ENCODE measurements at places on chromosomes 16 and 17.
A peak's percentile ranks its signal among the peaks of the same experiment; 100 is the strongest.

DNA sequence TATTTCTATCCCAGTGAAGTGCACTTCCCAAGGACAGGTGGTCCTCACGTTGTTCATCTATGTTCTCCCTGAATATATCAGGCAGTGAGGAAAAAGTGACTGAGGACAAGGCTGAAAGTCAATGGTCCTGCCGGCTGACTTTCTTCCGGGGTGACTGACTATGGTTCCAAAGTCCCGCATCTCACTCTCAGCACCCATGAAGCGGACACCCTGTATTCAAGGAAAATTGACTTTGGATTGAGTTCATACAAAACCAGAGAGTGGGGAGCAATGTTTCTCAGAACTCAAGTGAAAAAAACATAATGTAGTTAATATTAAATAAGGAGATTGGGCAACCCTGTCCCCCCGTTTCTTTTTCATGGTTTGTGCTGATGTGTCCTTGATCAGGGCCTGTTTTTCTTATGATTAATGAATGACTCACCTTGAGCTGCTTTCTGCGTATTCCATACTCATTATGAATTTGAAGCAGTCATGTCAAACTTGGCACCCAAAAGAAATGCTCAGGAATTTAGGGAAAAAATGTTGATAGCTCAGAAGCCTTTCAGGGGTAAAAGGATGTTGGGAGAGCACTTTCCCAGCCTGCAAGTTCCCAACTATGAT lies 184.0 kb downstream of the CYLD start:
- no peak for DNase-seq

GRCh38 chr17:3582915-3583314 lies 25.3 kb upstream of the TRPV3 start:
- no peak for DNase-seq

DNA sequence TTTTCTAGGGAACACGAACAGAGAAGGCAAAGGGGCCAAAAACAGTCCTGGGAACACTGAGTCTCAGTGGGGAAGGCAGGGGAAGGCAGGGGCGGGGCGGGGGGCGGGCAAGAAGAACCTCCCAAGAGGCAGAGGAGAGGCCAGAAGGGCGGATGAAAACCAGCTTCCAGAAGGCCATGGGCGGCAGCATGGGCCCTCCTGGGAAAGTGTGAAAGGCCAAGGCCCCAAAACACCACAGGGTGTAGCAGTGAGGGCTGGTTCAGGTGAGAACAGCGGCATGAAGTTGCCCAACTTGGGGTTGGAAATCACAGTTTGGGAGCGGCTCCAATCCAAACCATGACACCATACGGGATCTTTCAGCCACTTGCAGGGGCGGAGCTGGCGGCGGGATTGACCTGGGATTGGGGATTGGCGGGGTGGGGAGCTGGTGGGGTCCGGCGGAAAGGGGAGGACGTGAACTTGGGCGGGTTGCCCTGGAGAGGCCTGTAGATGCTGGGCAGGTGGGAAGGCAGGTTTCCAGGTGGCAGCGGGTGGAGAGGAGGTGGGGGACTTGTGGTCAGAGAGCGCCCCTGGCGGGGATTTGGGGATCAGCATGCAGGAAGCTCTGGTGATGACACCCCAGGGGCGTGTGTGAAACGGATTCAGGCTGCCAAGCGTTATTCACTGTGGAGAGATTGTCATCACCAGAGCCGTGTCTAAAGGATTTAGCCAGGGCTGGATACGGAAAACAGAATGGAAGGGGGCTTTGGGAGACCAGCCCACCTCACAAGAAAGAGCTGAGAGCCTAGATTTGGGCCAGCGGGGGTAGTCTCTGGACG lies 80.9 kb downstream of the ARHGAP23 start:
- peak; percentile 68 for DNase-seq

DNA sequence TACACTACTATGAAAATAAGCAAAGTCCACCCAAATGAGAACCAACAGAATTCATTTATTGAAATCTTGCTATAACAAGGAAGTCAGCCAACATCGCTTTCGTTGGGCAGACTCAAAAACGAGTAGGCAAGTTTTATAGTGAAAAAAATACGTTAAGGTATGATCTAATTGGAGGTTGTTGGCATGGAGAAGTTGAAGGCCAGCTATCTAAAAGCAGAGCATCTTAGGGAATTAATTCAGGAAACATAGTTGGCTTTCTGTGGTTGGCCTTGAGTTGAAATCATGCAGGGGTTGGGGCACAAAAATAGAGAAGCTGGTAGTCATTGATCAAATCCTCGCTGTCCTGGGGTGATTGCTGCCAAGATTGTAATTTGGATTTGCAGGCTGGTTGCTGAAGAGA lies 118.3 kb downstream of the PPM1E start:
- DNase-seq, result no peak

GRCh38 chr17:10613775-10614513 lies 43.2 kb downstream of the MYH3 start:
- no peak for DNase-seq

DNA sequence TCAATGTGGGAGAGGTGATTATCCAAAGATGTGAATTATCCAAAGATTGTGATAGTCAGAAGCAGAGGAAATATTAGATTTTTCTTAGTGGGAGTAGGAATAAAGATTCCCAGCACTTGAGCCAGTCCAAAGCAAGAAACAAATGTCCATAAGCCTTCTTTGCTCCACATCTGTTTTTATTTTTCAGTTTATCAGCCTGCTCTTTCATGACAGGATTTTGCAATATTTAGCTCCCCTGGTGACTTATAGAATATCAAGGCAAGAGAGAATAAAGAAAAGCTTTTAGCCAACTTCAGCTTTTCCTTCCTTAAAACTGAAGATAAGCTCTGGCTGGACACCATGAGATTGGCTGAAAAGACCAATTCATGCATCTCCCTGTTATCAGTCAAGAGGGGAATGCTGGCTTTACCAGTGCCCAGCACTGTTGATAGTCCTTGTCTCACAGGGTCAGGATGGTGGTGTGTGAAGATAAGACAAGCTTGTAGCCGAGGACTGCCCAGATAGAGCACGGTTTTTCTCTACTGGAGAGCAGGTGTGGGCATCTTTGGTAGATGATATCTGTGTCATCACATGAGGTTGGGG lies 706.5 kb downstream of the KCNJ2 start:
- no peak for DNase-seq

DNA sequence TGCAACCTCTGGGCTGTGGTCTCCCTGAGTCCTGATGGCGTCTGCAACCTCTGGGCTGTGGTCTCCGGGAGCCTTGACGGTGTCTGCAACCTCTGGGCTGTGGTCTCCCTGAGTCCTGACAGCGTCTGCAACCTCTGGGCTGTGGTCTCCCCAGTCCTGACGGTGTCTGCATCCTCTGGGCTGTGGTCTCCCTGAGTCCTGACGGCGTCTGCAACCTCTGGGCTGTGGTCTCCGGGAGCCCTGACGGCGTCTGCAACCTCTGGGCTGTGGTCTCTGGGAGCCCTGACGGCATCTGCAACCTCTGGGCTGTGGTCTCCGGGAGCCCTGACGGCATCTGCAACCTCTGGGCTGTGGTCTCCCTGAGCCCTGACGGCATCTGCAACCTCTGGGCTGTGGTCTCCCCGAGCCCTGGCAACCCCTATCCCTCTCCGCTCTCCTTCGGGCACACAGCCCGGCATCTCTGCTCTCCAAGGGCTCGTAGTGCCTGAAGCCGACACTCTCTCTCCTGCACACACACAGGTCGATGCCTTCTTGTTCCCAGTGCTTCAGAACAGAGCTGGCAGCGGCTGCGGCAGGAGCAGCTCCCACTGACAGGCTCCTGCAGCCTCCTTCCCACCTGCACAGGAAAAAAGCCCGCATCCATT lies 45.6 kb downstream of the METRNL start:
- DNase-seq, result no peak

- DNase-seq, result no peak
Measured at GRCh38 chr17:43601280-43602039, 55.3 kb upstream of the ETV4 start.

All from right renal pelvis (tissue), 4 donors.